Karpas-422 (cell line): ENCODE measurements at places on chromosomes 7 and 10. TPM values are rescaled to one million over a fixed set of nuclear protein-coding genes. Genes with fewer than 3 reads are reported as not detected.
A peak's percentile ranks its signal among the peaks of the same experiment; 100 is the strongest.

TFPI2 gene
- total RNA-seq = not detected in 2 replicates

CRPPA gene
- total RNA-seq = 0.07 TPM in 1 of 2 replicates, not detected in the other

TIMM23 gene
- total RNA-seq = 44.1 and 68.5 TPM in 2 replicates

DNA sequence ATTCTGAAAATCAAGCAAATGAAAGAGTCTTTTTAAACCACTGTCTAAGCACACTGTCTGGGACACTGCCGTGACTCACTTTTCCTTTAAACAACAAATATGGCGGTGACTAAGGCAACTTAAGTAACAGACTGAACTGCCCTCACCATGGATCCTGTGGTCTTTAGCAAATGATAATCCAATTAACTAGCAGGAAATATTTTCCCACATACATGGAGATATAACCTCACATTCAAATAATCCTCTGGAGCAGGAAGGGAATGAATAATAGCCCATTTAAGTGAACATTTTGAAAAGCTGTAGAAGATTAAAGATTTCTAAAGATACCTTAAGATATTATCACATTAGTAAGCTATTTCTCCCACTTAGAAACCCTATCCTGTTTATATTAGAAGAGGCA lies 40.3 kb upstream of the LRRC17 start:
- peak; percentile 30 for DNase-seq
- H3K4me3 ChIP-seq = no peak overlapping the region
- no peaks in the 10 kb centered on the region; the same call in 1 of the 2 replicates for H3K27me3 ChIP-seq
- H3K4me1 ChIP-seq = no peaks in the 10 kb centered on the region

GRCh38 chr7:93238748-93239147 lies 6.6 kb downstream of the VPS50 start:
- DNase-seq = no peak
- no peaks in the 10 kb centered on the region for H3K36me3 ChIP-seq
- no peak overlapping the region for H3K27ac ChIP-seq
- peaks cover 10% of the 10 kb centered on the region for H3K4me1 ChIP-seq

GRCh38 chr7:2247141-2247995 lies 5.3 kb downstream of the NUDT1 start:
- no peak overlapping the region for H3K4me3 ChIP-seq
- H3K4me1 ChIP-seq = peaks cover 13% of the 10 kb centered on the region
- no peak overlapping the region for H3K27ac ChIP-seq

DNA sequence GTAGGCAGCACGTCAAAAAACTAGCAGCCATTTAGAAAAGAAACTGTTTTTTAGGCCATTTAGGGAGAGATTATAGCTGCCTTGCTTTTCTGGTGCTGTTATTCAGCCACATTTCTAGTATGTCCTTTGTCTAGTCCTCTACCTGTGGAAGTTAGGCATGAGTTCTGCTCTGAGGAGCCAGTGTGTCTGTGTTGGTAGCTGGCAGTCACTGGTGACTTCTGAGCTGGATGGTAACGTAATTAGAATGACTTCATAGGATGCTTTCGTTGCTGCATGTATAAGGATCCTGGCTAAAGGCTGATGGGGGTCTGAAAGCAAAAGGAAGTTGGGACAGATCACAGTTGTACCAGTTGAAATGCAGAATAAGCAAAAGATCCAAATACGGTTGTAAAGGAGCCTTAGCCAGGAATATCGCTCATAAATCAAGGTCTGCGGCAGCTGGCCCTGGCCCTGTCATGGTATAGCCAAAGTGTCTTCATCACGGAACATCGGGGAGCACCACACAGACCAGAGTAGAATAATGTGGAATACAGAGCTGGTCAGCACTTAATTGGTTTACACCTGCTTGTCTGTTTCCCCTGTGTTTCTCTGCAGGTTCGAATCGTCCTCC lies 226.7 kb downstream of the EXOC4 start:
- H3K27me3 ChIP-seq = no peaks in the 10 kb centered on the region
- peak; percentile 27 for DNase-seq
- no peak overlapping the region for H3K4me3 ChIP-seq
- H3K27ac ChIP-seq = no peak overlapping the region
- no peaks in the 10 kb centered on the region for H3K36me3 ChIP-seq

GRCh38 chr10:42888504-42889095 lies 106.0 kb downstream of the BMS1 start:
- no peaks in the 10 kb centered on the region for H3K36me3 ChIP-seq
- H3K4me1 ChIP-seq = no peaks in the 10 kb centered on the region
- no peak overlapping the region for H3K4me3 ChIP-seq
- H3K27me3 ChIP-seq = no peaks in the 10 kb centered on the region
- no peak overlapping the region for H3K27ac ChIP-seq
- DNase-seq = no peak
